Panc1 (cell line): ENCODE measurements at places on chromosomes 1 and 21. TPM values are rescaled to one million over a fixed set of nuclear protein-coding genes. Genes with fewer than 3 reads are reported as not detected.

Gene S100A7A
- total RNA-seq = not detected

Gene ANGPTL3
- not detected for total RNA-seq

Gene SGIP1
- total RNA-seq = 1.6 TPM

Gene CFHR3
- not detected for total RNA-seq

Gene TAF13
- total RNA-seq = 28.9 TPM

Gene ERVH48-1
- 0.05 TPM for total RNA-seq

Gene TCEA3
- total RNA-seq = 8.3 TPM

Gene FCMR
- 0.41 TPM for total RNA-seq

Gene OR6Y1
- not detected for total RNA-seq

Gene AMY1A
- not detected for total RNA-seq

Gene CELA3B
- total RNA-seq = 3.4 TPM

Gene EPHB2
- 29.0 TPM for total RNA-seq

Gene PRAMEF17
- not detected for total RNA-seq

Gene LAMTOR2
- 63.4 TPM for total RNA-seq

Gene HCRTR1
- total RNA-seq = 0.18 TPM

Gene KDF1
- total RNA-seq = 3.2 TPM

Gene MR1
- total RNA-seq = 3.9 TPM

Gene C1QA
- total RNA-seq = 0.41 TPM

Gene DCST1
- total RNA-seq = not detected

Gene CTTNBP2NL
- 18.4 TPM for total RNA-seq

Gene IFFO2
- 59.4 TPM for total RNA-seq

Gene TMPRSS15
- not detected for total RNA-seq
